ENCODE measurements at places on chromosomes 16 and 17.

DNA sequence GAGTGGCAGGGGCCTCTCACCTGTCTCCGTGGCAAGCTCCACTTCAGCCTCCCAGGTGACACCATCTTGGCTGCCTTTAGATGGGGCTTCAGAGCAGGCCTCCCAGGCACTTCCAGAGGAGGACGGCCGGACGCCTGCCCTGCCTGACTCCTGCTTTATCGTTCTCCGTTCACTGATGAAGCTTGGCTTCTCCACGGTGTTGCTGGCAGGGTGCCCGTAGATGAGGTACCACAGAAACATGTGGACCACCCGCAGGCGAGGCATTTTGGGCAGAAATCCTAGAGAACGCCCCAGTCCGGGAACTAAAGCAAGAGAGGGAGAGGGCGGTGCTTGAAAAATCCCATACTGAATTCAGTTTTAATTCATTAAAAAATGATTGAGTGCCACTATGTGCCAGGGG lies 54.5 kb downstream of the GTF3C1 start:
- H3K27me3 ChIP-seq: no peaks in the 10 kb centered on the region
- H3K36me3 ChIP-seq: peaks cover 27% of the 10 kb centered on the region
- no peak for DNase-seq
- H3K4me3 ChIP-seq: no peak overlapping the region
- no peak overlapping the region for H3K27ac ChIP-seq

- no peaks in the 10 kb centered on the region for H3K36me3 ChIP-seq
- no peak overlapping the region for H3K27ac ChIP-seq
- no peak overlapping the region for H3K4me3 ChIP-seq
- no peaks in the 10 kb centered on the region for H3K4me1 ChIP-seq
Measured at GRCh38 chr16:56202036-56202435, 10.7 kb downstream of the GNAO1 start.

DNA sequence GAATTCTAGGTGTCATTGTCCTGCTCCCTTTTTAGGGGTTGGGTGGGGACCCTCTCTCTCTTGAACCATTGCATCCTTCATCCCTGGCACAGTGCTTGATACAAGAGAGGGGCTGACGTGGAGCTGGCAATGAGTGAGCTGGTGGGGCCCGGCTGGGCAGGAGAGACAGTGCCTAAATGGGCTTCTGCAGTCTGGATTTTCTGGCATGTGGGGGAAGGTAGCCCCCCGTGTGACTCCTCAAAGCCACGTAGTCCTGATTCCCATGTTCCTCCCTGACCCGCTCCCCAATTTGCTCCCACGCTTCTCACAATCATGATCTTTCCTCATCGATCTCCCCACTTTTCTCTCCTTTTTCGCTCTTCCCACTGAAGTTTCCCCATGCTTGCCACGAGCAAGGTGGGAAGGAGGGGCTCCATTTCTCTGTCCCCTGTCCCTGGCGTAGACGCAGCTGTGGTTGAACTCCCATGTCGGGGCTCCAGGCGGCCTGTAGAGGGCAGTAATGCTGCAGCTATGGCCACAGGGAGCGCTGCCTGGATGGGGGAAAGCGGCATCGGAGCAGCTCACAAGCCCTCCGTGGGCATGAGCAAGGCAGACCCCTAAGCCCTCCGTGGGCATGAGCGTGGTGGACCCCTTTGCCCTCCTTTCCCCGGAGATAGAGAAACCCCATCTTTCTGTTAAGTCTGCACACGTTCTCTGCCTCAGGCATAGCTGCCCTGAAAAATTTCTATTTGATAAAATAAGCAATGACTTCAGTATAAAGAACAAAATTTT lies 47.5 kb downstream of the HAPSTR1 start:
- H3K4me1 ChIP-seq: peaks cover 9% of the 10 kb centered on the region
- no peak overlapping the region for H3K27ac ChIP-seq
- no peaks in the 10 kb centered on the region for H3K36me3 ChIP-seq
- no peaks in the 10 kb centered on the region for H3K27me3 ChIP-seq

GRCh38 chr16:46937536-46937935 lies 35.9 kb downstream of the DNAJA2 start:
- no peak for DNase-seq
- H3K4me1 ChIP-seq: no peaks in the 10 kb centered on the region
- no peak overlapping the region for H3K27ac ChIP-seq
